ENCODE measurements at places on chromosomes 2 and 18.

GRCh38 chr2:77520641-77521547, 1.3 kb downstream of the LRRTM4 start:
- no peak for DNase-seq

- DNase-seq, result no peak
Observed at GRCh38 chr2:196798980-196799379, 503 bp downstream of the GTF3C3 start.

DNA sequence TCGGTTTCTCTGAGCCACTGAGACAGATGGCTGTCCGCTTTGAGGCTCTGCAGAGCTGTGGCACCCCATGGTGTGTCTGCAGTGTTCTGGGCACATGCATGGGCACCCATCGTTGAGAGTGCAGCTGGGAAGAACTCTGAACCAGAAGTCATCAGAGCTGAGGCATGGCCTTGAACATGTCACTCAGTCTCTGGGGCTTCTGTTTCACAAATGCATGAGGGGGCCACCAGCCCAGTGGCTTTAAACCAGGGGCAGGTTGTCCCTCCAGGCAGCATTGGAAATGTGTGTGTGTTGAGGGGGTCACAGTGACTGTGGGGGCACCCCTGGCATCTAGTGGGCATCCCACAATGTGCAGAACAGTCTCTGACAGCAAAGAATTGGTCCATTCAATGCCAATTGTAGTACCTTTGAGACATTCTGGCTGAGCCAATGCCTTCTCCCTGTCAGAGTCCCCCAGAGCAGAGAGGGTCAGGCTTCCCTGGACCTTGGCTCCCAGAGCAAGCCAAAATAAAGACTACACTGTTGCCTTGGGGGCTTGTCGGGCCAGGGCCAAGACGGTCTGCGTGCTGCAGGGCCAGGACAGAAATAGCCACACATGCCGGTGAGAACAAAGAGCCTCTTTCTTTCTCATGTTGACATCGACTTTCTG, 9.3 kb upstream of the PSMD1 start:
- DNase-seq, result no peak

- no peak for DNase-seq
Observed at GRCh38 chr2:219680958-219681693, 53.7 kb downstream of the SLC4A3 start.

DNA sequence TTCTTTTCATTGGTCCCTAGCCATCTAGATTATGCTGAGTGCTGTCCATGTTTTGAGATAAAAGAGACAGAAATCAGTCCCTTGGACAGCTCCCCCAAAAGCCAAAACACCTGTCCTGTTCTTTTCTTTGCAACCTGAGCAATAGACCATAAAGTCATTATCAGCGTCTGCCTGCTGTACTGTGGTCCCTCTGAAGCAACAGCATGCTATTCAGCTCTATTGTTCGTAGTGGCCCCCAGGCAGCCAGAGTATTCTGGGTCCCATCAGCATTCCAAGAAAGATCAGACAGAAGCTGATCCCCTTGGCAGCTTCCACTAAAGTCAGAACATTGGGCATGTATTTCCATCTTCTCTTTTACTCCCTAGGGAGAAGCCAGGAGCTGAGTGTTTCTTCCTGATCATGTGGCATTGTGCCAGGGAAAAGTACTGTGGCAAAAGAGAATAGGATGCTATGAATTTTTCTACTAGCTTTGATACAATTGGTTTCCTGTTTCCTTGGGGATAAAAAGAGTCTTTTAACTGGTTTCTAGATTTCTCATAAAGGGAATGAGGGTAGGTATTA, 33.6 kb upstream of the ZSWIM2 start:
- DNase-seq, result no peak

DNA sequence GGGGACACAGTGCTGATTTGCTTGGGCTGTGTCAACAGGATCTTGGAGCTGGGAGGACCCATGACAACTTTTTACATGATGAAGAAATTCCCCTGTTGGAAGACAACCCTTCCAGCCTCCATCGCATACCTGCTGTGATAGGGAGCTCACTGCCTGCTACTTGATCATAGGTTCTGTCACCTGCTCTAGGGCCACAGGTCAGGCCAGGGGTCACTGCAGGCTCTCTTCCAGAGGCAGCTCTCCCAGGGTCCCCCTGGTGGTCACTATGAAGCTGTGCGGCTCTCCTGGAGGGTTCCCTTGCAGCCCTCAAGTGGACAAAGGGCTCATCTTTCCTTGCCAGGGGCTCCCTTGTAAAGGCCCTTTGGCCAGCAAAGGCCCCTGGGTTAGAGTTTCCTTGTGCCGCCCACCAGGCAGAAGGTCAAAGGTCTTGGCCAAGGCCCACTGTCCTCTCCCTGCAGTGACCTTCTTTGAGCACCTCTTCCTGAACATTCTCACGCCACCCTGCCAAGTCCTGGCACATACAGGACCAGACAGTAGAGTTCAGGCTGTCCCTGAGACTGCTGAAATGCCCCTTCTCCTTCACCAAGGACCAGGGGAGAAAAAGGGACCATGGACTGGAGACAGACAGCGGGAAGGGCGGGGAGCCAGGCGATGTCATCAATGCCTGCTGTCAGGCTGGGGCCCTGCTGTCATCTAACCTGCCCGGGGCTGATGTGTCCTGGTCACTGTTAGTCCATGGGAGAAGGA, 345.1 kb downstream of the DYSF start:
- no peak for DNase-seq

GRCh38 chr2:25590921-25591505, 82.4 kb downstream of the DTNB start:
- no peak for DNase-seq

GRCh38 chr2:99956232-99957030, 186.0 kb downstream of the AFF3 start:
- no peak for DNase-seq

All from fibroblast of skin of left quadriceps (primary cell).